Right lobe of liver (tissue), 6 donors: ENCODE measurements at places on chromosomes 11 and 22. TPM values are rescaled to one million over a fixed set of nuclear protein-coding genes. Genes with fewer than 3 reads are reported as not detected.

The PHLDA2 gene
- total RNA-seq = 12.7 TPM

The LRRN4CL gene
- total RNA-seq = not detected

The MAPK8IP1 gene
- total RNA-seq = 6.2 TPM

GRCh38 chr22:17777005-17777716, 2.9 kb upstream of the BID start:
- peak overlapping the region; percentile 78 for H3K27ac ChIP-seq
- no peaks in the 10 kb centered on the region for H3K27me3 ChIP-seq

DNA sequence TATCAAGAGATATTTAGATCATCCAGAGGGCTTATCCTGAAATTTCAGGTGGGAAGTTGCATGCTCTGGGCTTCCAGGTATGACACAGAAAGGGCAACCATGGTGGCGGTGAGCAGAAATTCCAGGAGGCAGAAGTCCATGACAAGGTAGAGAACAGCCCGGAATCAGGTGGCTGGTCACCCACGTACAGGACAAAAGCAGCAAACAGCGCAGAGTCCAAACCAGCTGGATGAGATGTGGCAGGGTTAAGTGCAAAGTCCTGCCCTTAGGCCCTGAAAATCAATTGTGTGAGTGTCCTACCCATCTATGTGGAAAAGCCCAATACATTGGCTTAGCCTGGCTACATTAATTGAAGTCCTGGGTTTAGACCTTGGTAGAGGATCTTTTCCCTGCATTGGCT, 11.6 kb downstream of the PPFIBP2 start:
- H3K27me3 ChIP-seq = no peaks in the 10 kb centered on the region
- DNase-seq = peak; percentile 76
- H3K27ac ChIP-seq = peak overlapping the region; percentile 91
- peaks cover 61% of the 10 kb centered on the region for H3K4me1 ChIP-seq

DNA sequence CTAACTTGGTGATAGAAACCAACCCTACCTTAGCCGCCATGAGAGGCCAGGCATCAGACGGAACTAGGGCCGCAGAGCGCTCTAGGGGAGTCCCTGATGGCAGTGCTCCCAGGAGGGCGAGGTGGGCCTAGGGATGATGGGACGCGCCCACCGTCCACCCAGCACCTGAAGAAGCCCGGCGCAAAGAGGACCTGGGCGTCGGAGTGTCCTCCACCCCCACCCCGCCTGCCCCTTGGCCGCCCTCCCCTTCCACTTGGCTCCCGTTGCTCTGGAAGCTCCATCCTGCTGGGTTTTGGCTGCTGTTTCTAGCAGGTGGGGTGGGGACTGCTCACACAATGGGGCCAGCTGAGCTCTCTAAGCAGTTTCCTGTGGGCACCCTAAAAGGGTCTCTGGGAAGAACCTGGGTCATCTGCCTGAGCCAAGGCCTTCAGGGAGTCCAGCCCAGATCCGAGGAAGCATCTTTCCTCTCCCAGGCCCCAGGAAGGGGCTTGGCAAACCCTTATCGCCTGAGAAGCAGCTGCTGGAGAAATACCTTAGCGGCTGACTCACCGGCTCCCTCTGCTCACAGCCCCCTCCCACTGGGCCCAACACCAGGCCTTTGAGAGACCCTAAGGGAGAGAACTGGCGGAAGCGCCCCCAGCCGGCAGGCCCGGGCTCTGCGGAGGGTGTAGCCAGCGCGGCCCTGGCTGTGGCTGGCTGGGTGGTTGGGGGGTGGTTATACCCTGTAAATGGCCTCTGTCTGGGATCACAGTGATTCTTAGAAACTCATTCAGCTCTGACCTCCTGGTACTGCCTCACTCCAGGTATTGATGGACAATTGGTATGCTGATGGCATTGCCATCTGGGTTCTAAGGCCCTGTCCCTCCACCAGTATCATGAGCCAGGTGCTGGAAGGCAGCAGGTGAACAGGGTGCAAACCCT, 19.3 kb downstream of the CREB3L1 start:
- H3K4me3 ChIP-seq = no peak overlapping the region
- DNase-seq = no peak
- no peaks in the 10 kb centered on the region for H3K36me3 ChIP-seq
- no peaks in the 10 kb centered on the region for H3K27me3 ChIP-seq
- no peak overlapping the region for H3K27ac ChIP-seq

GRCh38 chr11:45211732-45212131, 65.3 kb downstream of the PRDM11 start:
- H3K36me3 ChIP-seq = no peaks in the 10 kb centered on the region
- H3K4me3 ChIP-seq = no peak overlapping the region
- no peaks in the 10 kb centered on the region for H3K27me3 ChIP-seq
- H3K27ac ChIP-seq = no peak overlapping the region
- no peaks in the 10 kb centered on the region for H3K4me1 ChIP-seq

DNA sequence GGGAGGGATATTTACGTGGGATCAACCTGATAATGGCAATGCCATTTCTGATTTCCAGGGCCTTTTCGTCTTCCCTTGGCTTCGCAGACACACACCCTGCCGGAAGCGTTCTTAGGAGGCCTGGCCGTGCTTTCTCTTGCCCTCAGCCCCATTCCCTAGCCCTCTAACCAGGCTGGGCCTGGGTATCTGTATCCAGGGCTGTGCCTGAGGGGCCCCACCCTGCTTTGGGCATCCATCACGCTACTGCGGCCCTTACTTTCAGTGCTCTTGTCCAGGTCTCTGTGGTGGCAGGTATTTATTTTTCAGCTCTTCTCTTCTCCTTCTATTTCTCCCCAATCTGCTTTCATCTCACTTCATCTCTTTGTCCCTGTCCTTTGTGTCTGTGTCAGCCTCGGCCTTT, 105.0 kb downstream of the ZBTB16 start:
- no peaks in the 10 kb centered on the region for H3K36me3 ChIP-seq
- no peak overlapping the region for H3K4me3 ChIP-seq
- no peaks in the 10 kb centered on the region for H3K4me1 ChIP-seq
- H3K27ac ChIP-seq = peak overlapping the region; percentile 98
- DNase-seq = no peak
- H3K27me3 ChIP-seq = no peaks in the 10 kb centered on the region

DNA sequence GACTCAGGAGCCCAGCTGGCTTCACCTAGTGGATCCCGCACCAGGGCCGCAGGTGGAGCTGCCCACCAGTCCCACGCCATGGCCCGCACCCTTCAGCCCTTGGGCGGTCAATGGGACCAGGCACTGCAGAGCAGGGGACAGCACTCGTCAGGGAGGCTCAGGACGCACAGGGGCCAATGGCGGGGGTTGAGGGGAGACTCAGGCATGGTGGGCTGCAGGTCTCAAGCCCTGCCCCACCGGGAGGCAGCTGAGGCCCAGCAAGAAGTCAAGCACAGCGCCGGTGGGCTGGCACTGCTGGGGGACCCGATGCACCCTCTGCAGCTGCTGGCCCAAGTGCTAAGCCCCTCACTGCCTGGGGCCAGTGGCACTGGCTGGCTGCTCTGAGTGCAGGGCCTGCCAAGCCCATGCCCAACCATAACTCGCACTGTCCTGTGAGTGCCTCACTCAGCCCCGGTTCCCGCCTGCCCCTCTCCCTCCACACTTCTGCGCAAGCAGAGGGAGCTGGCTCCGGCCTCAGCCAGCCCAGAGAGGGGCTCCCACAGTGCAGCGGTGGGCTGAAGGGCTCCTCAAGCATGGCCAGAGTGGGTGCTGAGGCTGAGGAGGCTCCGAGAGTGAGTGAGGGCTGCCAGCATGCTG, 111.7 kb upstream of the PGR start:
- no peaks in the 10 kb centered on the region for H3K4me1 ChIP-seq
- no peaks in the 10 kb centered on the region for H3K36me3 ChIP-seq
- no peaks in the 10 kb centered on the region for H3K27me3 ChIP-seq

DNA sequence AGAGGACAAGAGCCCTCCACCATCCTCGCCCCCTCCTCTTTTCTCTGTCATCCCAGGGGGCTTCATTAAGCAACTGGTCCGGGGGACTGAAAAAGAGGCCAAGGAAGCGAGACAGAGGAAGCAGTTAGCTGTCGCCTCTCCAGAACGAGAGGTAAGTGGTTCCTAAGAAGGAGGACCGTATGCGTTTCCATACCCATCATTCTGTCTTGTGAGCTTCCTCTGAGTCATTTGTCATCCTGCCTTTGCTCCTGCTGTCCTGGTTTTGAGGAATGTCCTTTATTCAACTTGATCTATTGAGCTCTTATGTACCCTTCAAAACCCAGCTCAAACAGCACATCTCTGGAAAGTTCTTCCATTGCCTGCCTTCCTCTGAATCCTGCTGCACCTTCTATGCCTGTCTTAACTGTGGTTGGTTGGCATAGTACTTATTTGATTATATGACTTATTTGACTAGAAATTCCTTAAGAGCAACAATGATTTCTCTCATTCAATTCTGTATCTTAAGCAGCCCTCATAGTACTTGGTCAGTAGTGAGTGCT, 21.3 kb downstream of the MYO18B start:
- no peaks in the 10 kb centered on the region for H3K4me1 ChIP-seq
- H3K36me3 ChIP-seq = no peaks in the 10 kb centered on the region
- no peaks in the 10 kb centered on the region for H3K27me3 ChIP-seq
- no peak overlapping the region for H3K4me3 ChIP-seq
